ENCODE measurements at places on chromosomes 6 and 20.

GRCh38 chr20:19699180-19699971 lies 58.7 kb upstream of the RIN2 start:
- DNase-seq: no peak

- DNase-seq: no peak
These were observed 416.0 kb upstream of the SPTLC3 start for GRCh38 chr20:12592756-12593155.

DNA sequence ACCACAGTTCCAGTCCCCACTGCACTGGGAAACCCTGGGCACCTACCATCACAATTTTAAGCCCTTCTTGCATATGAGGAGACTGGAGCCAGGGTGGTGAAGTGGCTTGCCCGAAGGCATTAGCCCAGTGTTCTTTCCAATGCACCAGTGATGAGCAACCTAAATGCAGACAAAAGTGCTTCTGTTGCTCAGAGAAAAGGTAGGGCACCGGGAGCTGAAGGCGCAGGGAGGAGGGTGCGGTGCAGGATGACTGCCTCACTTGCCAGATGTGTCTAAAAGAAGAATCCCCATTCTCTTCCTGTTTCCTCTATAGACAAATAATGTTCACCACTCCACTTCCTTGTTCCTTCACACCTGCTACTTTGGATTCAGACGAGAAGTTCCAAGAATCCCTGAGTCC lies 86.5 kb downstream of the QRSL1 start:
- no peak for DNase-seq

- no peak for DNase-seq
These were observed 5.5 kb downstream of the PRRT1 start for GRCh38 chr6:32146287-32146686.

DNA sequence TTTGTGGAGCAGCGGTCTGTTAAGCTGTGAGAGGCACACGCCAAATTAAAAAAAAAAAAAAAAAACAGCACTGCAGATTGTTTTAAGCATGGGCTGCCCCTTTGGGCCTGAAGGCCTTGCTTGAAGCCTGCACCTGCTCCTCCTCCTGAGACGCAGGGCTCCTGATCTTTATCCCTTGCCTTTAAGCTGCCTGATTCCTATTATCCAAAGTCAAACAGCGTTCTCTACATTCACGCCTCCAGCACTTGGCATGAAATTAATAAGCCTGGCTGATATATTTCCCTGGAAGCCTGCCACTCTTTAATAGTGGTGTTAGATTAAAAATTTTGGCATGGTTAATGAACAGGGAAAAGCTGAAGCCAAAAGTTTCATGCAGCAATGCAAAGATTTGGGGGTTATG lies 163.9 kb downstream of the FAXC start:
- DNase-seq: no peak

DNA sequence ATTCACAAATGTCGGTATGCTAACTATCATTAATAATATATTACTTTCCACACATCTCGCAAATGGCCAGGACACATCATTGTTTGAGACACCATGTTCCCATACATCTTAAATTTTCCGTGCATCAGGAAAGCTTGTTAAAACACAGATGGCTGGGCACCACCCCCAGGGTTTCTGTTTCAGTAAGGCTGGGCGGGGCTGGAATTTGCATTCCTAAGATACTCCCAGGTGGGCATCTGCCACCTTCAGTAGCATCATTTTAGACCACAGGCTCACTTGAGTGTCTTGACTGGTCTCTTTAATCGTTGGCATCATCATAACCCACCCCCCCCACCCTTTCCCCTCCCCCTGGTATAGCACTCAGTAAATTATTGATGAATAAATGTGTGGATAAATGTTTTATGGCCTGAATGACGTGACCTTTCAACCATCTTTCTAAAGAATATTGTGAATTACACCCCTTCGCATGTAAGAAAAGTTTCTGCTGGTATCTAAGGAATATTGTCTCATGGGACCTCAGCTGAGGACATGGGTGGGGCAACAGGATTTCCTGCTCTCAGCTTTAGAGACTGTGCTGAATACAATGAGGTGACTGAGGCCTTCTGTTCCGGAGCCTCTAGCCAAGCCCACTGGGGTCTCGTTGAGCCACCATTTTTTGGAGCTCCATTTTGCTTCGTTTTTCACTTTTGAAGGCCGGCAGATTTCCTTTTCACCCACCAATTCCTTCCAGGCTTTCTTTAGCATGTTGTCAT lies 124.1 kb upstream of the NEDD9 start:
- DNase-seq: no peak

- DNase-seq: no peak
These were observed 2.6 kb downstream of the STK35 start for GRCh38 chr20:2104236-2104635.

All from stimulated activated CD4-positive, alpha-beta T cell treated with anti-CD3 and anti-CD28 coated beads, TNF-alpha, amount 100 ng/mL, for 1 hour (primary cell).